ENCODE measurements at places on chromosomes 4 and X.

DNA sequence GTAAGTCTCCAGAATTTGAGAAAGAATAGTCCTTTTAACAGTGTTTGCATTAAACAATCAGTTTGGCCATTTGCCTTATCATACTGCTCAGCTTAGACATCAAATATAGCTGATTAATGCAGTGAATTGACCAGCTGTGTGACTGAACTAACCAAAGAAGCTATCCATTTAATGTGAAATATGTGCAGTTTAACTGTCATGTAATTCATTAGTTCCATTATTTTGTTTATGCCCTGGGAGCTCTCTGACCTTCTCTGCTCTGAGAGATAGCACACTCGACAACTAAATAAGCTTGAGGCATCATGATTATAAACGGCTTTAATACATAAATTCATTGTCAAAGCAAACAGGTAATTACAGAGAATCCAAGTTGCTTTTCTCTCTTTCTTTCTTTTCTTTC is 324.3 kb upstream of the PCDH7 start:
- DNase-seq: no peak

- DNase-seq: peak; percentile 7
Observed at GRCh38 chr4:117577686-117578311, 456.5 kb upstream of the NDST3 start.

DNA sequence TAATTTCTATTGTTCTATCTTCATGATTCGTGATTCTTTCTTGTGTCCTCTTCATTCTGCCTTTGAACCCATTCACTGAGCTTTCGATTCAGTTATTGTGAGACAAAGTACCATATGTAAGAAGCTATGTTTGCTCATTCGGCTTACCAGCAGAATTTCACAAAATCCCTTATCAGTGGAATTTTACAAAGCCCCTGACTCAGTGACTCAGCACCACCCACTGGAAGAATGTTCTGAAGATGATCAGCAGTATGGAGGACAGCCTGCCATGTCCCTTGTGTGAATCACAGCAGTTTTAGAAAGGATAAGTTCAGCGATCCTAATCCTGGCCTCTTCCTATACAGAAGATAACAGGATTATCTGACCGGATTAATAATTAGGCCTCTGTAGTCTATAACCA is 5.8 kb upstream of the UXT start:
- DNase-seq: no peak

- DNase-seq: no peak
Observed at GRCh38 chr4:10821826-10822225, 137.3 kb upstream of the CLNK start.

DNA sequence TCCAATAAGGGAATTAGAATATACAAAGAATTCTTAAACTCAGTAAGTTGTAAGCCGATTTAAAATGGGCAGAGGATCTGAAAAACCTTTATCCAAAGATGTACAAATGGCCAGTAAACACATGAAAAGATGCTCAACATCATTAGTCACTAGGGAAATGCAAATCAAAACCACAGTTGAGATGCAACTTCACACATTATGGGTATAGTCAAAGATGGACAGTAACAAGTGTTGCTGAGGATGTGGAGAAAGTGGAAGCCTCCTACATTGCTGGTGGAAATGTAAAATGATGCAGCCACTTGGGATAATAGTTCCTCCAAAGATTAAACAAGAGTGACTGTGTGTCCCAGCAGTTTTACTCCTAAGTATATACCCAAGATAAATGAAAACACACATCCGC is 32.6 kb downstream of the RS1 start:
- DNase-seq: no peak

- no peak for DNase-seq
Observed at GRCh38 chr4:108443585-108443984, 176.8 kb upstream of the RPL34 start.

- peak; percentile 70 for DNase-seq
Observed at GRCh38 chrX:115940888-115941332, 229.6 kb upstream of the AGTR2 start.

- DNase-seq: no peak
Observed at GRCh38 chr4:54330896-54331295, 101.8 kb downstream of the PDGFRA start.

DNA sequence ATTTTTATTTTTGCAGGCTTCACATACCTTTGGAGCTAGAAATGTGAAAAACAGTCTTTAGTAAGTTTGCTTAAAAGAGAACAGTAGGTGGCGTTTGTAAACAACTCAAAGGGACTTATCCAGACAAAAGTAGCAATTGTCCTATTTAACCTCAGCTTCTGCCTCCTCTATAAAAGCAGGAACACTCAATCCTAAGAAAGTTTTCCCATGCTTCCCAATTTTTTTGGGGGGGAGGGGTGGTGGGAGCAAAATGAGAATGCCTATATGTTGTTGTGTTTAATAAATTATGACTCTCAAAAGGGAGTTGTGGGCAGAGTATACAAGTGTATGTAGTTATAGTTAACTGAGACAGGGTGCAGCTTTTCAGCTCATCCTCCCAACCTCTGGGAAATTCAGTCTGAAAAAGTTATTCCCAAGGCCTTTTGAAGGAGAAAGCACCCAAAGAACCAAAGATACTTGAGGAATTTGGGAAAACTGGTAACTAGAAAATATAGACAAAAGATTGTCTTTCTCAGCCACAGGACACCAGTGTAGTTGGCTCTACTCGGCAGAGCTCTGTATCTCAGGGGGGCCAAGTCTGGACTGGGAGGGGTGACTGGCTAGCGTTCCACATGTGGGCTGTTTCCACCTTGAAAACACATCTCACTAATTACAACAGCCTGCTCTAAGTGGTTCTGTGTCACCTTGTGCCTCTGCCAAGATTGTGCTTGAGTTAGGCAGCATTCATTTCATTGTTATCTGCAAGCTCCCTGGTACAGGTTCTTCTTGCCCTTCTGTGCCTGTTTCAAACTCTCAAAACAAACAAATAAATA is 2.8 kb downstream of the SFRP2 start:
- DNase-seq: peak; percentile 48

DNA sequence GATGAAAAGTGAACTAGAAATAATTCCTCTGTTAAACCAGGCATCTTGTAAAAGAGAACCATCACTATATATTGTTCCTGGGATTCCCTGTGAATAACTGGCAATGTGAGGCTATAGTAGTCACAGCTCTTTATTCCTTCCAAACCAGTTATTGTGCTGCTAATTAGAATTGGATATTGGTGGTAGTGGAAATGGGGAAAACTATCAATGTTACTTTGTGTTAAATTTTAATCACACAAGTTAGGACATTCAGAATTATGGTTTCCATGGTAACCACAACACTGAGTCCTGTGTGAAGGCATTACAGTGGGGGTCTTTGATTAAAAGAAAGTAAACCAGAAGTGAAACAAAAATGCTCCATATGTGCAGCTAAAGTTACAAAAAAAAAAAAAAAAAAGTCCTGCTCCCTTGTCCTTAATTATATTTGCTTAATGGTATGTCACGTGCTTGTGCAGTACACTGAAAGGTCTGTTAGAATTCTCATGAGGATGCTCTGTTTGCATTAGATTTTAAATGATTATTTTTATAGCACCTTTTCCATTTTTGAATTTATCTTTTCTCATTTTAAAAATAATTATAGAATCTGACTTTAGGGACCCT is 200.4 kb downstream of the ADGRL3 start:
- DNase-seq: no peak

DNA sequence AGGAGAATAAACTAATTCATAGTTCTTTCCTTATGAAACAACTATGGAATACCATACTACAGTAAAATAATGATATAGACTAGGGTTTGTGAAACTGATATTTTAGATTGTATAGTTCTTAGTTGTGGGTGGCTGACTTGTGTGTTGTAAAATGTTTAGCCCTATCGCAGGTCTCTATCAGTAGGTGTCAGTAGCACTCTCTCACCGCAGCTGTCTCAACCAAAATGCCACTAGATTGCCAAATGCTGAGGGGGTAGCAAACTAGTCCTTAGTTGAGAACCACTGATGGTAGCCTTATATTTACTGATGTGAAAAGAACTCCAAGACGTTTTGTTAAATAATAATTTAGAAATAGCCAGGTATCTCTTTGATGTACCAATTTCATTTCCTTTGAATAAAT is 48.1 kb downstream of the RHOXF2B start:
- DNase-seq: peak; percentile 41

GRCh38 chr4:173119818-173120217 is 48.8 kb upstream of the GALNT7 start:
- DNase-seq: no peak

DNA sequence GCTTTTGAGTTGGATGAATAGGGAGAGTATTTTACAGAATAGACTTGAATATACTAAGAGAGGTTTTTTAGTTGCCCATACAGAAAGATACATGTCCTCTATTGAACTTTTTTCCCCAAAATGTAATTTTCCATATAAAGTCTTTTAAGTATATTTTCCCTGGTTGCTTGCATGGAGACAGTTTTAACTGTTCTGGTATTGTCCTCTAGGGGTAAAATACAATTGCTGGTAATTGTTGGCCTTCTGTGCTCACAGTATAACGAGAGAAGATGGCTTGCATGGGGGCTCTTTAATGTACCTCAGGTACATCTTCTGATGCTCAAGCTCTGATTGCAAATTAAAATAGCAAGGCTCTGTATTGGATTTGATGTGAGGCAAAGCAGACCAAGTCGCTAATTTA is 136.1 kb downstream of the ARX start:
- no peak for DNase-seq

DNA sequence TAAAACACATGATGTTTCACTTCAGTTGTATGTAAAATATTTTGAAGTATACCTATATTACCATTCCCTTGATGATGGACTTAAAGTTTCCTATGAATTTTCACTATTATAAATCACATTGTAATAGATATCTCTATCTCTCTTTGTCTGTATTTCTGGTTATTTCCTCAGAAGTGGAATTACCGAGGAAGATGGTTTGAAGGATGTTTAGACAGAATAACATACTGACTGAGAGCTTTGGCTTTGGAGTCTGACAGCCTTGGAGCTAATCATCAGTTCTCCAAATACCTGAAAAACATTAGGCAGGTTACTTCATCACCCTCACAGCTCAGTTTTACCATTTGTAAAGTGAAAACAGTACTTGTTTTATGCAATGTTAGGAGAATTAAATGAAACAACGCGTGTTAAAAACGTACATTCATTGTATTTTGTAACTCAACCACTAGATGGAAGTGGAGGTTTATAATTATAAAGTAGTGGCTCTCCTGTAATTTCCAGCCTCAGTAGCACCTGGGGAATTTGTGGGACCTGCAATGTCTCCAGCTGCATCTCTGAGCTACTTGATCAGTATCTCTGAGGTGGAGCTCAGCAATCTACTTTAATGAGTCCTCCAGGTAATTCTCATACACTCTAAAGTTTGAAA is 14.3 kb downstream of the JCHAIN start:
- peak; percentile 62 for DNase-seq

DNA sequence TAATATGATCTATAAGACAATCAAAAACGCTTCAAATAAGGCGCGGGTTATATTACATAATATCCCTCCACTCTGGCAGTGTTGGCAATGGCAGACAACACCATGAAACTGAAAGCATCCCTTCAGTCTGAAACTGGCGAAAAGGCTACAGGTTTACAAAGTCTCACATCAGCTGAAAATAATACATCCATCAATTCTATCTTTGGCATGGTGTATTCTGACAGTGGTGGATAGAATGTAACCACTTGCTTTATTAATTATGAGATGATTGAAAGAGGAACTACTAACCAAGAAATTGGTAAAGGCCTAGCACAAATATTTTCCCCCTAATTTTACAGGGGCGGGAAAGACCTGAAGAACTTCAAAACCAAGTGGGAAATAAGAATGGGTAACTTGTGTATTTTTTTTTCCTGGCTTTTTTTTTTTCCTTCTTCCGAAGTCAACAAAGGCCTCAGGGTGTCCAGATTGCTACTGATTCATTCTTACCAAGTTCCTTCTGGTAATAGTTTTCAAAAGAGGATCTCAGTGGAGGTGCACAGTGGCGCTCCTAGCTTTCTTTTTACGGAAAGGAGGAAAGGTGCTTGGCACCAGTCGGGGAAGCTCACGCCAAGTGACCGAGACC is 728 bp downstream of the UBA6 start:
- DNase-seq: no peak

DNA sequence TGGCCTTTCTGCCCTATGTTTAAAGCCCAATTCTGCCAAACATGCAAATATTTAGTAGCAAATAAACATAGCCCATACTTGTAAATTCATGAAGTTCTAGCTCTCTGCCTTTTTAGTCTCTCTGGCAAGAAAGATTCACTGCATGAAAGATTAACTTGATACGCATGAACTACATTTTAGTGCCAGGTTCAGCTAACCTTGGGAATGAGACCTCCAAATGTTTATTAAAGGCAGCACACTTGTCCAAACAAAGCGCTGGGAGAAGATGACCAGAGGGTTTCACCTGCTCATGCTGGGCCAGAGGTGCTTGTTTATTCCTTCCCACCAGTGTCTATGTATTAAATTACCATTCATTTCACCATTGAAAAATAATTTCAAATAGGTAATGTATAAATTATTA is 44.5 kb upstream of the IL1RAPL1 start:
- DNase-seq: no peak

DNA sequence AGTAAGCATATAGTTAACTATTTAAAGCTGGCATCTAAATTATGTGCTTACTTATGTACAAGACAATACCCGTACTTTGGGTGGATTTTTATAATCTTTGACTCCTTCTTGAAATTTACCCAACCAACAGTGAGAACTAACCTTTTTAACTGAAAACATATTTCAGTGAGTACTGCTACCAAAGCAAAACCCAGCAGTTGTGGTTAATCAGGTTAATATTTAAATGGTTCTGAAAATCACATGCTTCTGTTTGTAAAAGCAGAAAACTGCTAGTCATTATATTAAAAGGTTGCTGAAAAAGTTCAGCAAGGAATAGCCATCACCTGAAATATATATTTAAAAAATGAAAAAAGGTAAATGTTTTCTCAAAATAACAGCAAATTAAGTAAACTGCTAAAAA is 20.0 kb downstream of the UBE2D3 start:
- no peak for DNase-seq

DNA sequence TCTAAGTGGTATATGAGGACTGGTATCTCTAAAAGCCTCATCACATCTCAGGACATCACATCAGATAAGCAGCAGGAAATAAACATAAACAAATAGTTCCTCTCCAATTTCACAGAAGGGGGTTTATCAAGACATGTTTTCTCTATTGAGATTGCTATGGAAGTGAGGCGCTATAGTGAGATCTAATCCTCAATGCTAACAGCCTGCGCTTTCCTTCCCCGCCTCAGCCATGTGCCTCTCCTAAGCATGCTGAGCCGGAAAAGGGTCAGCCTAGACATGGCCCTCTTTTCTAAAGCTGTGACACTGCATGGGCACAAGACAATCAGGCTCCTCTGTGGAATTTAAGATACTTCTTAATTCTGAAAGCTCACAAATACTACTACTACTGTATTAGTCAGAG is 286.1 kb downstream of the INPP4B start:
- DNase-seq: no peak

Measured in KBM-7 (cell line).